ENCODE measurements at places on chromosomes 7 and 10.

DNA sequence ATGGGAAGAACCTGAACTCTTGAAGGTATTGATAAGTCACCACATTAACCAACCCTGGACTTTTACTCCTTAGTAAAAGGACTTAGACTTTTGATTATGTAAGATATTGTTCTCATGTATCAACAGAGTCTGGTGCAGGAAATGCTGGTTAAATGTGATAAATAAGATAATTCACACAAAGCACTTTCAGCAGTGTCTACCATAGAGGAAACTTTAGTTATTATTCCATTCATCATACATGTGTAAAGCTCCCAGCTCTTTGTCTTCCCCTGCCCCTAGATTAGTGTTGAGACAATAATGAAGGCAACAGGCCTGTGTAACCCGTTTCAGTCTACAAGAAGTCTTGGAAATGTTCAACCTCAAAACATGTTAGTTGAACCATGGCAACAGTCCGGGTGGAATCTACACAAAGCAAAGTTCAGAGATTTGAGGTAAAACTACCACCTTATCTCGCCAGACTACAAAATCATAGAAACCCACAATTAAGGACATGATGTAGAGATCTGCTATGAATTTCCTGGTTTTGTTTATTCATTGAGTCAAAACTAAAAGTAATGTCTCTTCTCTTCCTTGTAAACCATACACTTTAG is 109.9 kb upstream of the ADO start:
- DNase-seq: no peak

GRCh38 chr10:78742730-78743615 is 325.8 kb upstream of the ZMIZ1 start:
- no peak for DNase-seq

GRCh38 chr7:41742401-41743020 is 39.6 kb upstream of the INHBA start:
- no peak for DNase-seq

- DNase-seq: peak; percentile 58
Observed at GRCh38 chr10:72337039-72337629, 17.6 kb downstream of the DNAJB12 start.

DNA sequence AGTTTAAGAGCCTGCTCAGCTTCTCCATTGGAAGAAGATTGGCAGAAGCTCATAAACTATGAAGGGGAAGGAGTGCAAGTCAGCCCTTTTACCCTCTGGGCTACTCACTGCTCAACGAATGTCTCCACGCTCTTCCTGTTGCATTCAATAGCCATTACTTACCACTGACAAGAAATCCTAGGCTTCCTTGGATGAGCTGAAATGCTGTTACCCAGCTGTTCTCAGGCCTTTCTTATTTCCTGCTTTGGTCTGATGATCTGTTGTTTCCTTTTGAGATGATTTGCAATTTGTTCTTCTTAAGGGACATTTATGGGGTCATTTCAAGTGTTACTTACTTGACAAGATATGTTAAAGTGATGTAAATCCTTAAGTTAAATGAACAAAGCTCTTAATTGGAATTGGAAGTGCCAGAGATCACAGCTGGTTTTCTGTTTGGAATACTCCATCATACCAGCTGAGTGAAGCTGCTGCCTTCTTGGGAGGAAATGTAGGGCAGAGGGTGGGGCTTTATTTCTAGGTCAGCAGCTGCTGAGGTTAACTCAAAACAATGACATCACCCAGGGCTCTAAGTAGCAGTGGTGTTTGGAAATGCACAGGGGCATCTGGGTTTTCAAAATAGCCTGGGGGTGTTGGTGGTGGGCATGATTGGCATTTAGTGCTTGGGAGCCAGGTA is 170.0 kb downstream of the PRKCQ start:
- peak; percentile 15 for DNase-seq

- no peak for DNase-seq
Observed at GRCh38 chr10:87038286-87038717, 18.2 kb downstream of the FAM25A start.

- no peak for DNase-seq
Observed at GRCh38 chr10:116112232-116113231, 160.5 kb downstream of the GFRA1 start.

DNA sequence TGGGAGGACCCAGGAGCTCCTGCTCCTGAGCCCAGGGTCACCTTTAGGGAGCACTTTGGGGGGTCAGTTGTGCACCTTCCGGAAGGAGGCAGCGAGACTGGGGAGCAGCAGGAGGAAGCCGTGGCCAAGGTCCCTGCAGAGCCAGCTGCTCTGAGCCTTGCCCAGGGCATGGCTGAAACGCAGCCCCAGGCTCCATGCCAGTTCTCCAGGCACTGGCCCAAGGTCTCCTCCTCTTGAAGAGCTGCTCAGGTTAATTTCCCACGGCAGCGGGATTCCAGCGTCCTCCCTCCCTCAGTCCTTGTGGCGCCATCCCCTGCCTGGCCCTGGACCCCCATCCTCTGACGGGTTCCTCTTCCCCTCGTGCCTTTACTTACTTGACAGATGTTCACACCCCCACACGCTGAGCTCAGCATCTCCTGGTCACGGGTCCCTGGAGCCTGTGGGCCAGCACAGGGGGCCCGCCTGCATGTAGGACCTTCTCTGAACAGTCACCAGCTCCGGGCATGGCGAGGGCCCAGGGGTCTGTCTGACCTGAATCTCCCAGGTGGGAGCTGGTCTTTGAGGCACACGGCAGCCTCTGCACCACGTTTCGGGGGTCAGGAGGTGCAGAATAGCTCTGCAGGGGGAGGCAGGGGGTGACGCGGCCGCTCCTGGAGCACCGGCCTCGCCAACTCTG is 16.7 kb upstream of the CFAP46 start:
- DNase-seq: no peak

DNA sequence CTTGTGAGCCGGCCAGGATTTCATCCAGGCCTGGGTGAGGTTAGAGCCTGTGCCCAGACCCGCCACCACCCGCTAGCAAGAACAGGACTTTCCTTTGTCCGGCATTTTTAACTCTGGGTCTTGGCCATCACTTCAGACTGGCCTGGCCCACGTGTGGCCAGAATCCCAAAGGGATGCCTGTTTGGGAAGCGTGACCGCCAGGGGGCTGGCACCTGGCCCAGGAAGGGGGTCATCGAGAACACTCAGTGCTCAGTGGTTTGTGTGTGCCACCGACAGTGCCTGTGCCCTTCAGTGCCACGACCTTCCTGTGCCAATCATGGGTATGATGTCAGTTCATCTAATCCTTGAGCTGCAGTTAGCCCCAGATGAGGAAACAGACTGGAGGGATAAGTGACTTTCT is 85.0 kb downstream of the ZMIZ1 start:
- DNase-seq: no peak

- no peak for DNase-seq
Observed at GRCh38 chr7:51069411-51070083, 247.1 kb downstream of the COBL start.

GRCh38 chr7:101917566-101917965 is 100.1 kb downstream of the CUX1 start:
- no peak for DNase-seq
